Immature natural killer cell (primary cell): ENCODE measurements at places on chromosomes 6 and 20.

DNA sequence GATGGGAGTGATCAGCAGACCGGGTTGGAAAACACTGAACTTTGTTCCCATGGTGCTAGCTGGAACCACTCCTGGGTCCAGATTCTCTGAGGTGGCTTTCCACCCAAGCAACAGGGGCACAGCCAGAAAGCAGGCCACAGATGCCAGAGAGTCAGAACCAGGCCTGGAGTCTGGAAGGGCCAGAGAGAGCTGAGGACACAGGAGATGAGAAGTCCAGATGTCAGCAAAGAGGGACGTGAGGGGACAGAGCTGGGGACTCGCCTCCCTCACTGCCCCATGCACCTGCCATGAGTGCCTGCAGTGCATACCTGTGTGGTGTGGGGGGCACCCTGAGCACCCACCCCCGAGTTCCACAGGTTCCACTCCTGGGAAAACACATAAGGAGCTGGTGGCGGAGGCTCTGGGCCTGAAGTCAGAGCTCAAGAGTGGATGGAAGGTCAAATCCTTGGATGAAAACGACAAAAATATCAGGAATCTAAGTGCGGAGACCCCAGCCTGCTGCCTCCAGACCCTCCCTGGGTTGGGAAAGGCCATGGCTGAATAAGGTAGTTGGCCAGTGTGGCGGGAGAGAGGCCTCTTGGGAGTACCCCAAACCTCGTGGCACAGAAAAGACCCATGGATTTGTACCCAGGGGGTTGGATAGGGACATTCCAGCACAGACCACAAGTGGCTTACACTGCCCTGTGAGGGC, 224.2 kb downstream of the SYNDIG1 start:
- no peak for DNase-seq

DNA sequence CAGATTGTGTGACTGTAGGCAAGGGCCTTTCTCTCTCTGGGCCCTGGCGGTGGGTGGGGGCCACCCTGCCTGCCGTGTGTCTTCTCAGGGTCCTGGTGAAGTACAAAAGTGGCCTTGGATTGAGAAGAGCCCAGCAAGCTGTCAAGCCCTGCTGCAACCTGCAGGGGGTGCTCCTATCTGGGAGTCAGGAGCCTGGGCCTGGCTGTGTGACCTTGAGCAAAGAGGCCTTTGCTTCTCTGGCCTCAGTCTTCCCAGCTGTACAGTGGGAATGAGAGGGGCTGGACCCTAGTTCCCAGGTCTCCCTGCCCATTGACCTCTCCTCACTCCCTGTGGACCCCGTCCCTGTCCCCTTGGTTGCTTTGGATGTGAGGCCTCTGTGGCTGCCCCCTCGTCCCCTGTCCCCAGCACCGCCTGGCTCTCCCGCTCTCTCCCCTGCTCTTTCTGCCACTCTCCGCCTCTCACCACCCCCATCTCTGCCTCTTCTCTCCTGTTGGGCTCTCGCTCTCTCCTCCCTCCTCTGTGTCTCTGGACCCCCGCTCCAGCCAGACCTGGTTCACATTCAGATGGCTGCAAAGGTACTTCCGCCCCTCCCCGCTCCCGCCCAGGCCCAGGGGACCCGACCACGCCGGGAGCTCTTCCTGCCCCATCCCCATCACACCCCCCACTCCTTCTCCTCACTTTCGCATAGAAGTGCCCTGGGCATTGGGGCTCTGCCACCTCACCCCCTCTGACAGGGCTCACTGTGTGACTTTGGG, 46.7 kb downstream of the SRC start:
- no peak for DNase-seq

DNA sequence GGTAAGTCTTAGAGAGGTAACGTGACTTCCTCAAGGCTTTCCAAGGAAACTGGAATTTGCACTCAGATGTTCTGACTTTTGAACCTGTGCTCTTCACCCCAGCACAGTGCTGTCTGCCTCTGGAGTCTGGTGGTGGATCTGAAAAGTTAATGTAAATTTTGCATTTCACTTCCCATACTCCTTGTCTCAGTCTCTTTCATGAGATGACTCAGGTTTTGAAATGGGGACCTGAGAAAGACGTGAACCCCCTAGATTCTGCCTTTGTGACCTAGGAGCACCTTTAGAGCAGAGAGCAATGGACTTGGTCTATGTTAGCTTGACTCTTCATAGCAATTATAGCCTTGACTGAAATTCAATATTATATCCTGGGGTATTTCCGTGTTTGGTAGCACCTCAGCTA, 223.0 kb downstream of the QKI start:
- no peak for DNase-seq

- no peak for DNase-seq
Observed at GRCh38 chr20:57953638-57954037, 243.8 kb upstream of the PMEPA1 start.

DNA sequence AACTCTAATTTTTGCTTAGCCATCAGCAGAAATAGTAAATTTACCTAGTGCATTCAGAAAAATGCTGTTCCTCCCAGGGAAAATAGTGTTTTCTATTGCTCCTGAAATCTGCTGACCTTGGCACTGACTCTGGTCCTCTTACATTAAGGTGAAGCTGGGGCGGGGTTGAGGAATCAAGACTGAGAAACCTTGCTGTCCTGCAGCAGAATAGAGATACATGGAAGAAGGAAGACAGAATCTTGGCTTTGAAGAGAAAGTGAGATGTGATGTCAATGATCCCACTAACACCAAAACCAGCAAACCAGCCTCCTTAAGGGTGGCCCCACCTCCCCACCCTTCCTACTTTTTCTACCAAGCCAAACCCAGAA, 840 bp upstream of the LY86 start:
- no peak for DNase-seq

GRCh38 chr6:13044896-13045295, 283.4 kb downstream of the TBC1D7 start:
- no peak for DNase-seq

DNA sequence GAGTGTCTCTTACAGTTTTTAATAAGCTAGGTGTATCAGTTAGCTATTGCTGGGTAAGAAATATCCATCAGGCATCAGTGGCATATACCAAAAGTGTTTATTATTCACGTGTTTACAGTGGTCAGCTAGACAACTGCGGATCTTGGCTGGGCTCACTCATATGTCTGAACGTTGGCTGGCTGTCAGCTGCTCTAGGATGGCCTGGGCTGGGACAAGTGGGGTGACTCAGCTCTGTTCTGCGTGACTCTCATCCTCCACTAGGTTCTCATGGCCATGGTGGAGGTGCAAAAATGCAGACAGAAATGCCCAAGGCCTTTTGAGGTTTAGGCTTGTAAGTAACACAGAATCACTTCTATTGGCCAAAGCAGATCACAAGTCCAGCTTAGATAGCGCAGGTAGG, 22.0 kb downstream of the ZNF341 start:
- no peak for DNase-seq

DNA sequence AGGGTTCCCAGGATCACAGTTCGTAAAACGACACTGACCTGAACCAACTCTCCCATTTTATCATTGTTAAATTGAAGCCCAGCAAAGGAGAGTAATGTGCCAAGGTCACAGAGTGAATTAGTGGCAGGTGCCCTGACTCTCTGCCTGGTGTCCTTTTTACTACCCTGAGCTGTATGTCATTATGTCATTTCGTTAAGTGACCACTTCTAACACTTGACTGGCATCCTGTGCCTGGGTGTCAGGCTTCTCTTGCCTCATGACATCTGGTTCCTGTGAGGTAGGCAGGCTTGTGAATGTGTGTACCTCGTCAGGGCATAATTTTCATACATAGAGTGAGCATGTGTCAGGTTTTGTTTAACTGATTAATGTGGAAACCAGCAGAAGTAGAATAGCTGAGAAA, 48.6 kb downstream of the RALY start:
- peak; percentile 33 for DNase-seq

GRCh38 chr6:8017705-8018104, 46.5 kb downstream of the BLOC1S5 start:
- DNase-seq: no peak

GRCh38 chr6:52887910-52888524, 21.5 kb downstream of the GSTA3 start:
- no peak for DNase-seq

GRCh38 chr6:7140631-7141378, 33.0 kb downstream of the RREB1 start:
- DNase-seq: peak; percentile 83

DNA sequence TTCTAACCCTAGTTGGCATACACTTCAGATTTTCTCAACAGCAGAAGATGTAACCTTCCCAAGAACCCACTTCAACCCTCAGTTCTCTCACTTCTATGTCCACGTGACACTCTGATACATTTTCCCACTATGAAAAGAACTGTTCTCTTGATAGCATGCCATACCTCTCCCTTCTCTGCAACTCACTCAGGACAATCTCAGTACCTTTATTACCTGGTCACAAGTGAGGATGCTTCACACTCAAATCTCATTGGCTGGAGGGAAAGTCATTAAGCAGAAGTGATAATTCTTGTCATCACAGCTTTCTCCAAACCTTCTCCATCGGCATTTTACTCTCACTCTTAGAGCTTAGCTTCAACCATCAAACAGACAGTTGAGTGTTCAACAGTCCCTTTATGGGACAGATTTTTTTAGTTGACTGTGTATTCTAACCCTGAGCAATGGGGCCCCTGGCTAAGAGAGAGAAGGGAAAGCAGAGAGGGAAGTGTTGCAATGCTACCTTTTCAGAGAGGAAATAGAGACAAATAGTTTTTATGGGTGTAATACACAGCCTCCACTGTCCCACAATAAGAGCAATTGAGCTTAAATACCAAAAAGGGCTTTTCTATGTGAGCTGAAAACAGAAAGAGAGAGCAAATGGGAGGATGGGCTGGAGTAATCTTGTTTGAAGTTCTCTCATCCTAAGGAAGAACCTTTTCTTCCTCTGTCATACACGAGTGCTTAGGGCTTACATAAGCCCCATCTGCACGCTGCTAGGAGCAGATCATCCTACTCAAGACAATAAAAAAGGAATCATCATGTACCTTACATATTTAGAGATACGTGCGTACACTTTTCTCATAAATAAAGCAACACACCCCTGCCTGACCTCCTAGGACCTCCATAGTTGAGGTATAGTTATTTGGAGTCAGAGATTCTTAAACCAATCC, 16.0 kb downstream of the HLA-DPA1 start:
- no peak for DNase-seq

- no peak for DNase-seq
Observed at GRCh38 chr20:45358282-45359068, 4.5 kb upstream of the SYS1 start.

GRCh38 chr20:48098866-48099265, 313.6 kb upstream of the SULF2 start:
- no peak for DNase-seq

DNA sequence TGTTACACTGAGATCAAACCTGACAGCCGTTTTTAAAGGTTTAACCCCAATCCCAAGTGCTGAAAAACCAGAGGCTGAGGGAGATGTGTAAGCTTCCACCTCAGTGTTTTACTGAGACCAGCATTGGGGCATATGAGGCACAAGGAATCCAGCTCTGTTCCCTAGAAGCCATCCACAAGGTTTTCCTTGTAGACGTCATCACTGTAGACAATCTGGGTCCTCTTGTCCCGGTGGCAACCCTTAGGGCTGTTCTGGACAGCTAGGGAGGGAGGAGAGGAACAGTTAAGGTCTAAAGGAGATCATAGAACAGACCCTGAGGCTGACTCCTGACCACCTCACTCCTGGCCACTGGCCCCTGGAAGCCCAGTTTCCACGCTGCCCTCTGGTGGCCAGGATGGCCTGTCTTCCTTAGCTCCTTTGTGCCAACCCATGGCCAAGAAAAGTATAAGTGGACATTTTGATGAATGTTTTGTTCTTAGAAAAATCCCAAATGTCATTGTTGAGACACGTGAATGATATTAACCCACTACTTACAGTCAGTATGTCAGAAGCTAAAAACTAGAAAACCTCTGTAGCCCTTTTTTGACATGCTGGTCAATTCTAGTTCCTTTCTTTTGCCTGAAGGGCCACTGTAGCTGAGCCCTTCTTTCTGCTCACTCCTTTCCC, 6.4 kb downstream of the CFB start:
- peak; percentile 30 for DNase-seq

- peak; percentile 83 for DNase-seq
Observed at GRCh38 chr6:12008366-12009179, 3.5 kb upstream of the HIVEP1 start.

- DNase-seq: no peak
Observed at GRCh38 chr6:21971541-21971940, 325.3 kb downstream of the PRL start.

- DNase-seq: no peak
Observed at GRCh38 chr6:137283940-137284810, 65.0 kb upstream of the IFNGR1 start.

DNA sequence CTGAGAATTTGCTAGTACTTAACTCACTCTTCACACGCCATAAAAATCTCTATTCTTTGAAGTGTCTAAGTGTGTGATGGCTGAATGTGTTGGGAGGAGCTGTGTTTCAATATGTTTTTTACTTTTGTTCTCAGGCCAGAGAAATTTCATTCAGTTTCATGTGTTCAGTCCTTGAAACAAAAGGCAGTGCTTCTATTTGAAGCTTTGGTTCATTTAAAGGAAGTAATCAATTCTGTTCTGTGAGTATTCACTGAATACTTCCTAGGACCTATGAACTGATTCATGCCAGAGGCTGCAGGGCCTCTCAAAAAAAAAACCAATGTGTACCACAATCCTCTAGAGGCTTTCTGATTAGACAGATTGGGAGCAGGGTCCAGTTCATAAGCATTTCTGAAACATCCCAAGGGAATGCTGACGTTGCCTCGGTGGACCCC, 12.4 kb upstream of the F13A1 start:
- DNase-seq: no peak

- DNase-seq: no peak
Observed at GRCh38 chr20:2244523-2244922, 51.3 kb upstream of the TGM3 start.

GRCh38 chr6:66662196-66662595, 955.2 kb upstream of the EYS start:
- DNase-seq: no peak

DNA sequence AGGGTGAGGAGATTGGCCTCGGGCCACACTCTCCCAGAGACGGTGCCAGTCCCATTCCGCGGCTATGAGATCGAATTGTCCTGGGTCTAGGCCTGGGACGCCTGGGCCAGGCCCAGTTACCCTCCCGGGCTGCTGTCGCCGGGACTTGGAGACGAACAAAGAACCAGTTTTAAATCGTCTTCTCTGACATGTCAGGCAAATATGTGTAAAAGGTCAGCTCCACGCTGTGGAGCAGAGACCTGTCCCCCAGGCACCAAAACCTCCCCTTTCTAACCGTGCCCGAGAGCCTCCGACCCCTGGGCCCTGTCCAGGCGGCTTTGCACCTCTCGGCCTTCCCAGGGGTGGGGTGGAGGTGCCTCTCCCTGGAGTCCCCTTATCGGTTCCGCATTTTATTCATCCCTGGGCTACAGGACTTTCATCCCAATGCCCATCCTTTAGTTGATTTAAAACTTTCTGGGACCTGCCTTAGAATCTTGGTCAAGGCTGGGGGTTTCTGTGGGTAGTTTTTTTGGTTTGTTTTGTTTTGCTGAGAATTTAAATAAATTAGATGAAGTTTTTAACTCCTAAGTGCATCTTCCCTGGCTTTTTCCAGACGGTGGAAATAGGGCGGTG, 5.8 kb upstream of the TFAP2A start:
- DNase-seq: no peak

- DNase-seq: no peak
Observed at GRCh38 chr6:71335544-71335943, 46.9 kb downstream of the OGFRL1 start.

- DNase-seq: no peak
Observed at GRCh38 chr6:159039885-159040258, 4.9 kb downstream of the TAGAP start.
